Left lung (tissue), 14 donors: ENCODE measurements at places on chromosomes 4 and X.

- no peak for DNase-seq
These were observed 242.6 kb upstream of the RASGEF1B start for GRCh38 chr4:81714291-81714690.

DNA sequence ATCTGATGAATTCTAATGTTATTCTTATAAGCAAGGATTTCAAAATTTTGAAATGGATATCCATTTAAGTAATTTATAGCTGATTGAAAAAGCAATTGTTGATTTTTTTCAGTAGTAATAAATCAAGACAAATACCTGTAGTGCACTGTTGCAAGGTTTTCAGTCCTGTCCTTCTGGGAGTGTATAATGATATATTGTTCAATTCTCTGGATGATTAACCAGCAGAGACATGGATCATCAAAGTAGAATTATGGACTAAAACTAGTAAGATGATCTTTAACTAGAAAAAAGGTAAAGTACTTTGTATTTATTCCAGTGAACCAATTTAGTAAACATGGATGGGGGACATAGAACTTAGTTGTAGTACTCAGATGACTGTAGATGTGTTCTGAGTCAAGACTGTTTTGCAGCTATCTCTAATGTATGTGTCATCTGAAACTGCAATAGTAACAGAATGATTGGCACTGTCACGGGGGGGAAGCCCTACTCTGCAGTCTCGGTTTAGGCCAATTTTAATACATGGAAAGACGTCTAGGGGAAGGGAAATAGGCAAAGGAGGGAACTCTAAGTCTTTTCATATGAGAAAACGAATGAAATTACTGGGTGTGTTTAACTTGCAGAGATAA, 121.9 kb downstream of the GLRA3 start:
- DNase-seq = no peak

- no peak for DNase-seq
These were observed 49.7 kb downstream of the MID1IP1 start for GRCh38 chrX:38850807-38851544.

- no peak for DNase-seq
These were observed 106.0 kb upstream of the LRPAP1 start for GRCh38 chr4:3638080-3638795.

- no peak for DNase-seq
These were observed 23.8 kb downstream of the F9 start for GRCh38 chrX:139554376-139554775.

- no peak for DNase-seq
These were observed 11.0 kb downstream of the PGM2 start for GRCh38 chr4:37837446-37837845.

- DNase-seq = no peak
These were observed 4.4 kb upstream of the METTL14 start for GRCh38 chr4:118680808-118681207.

GRCh38 chr4:170990989-170991589, 822.1 kb upstream of the GALNTL6 start:
- DNase-seq = peak; percentile 10

DNA sequence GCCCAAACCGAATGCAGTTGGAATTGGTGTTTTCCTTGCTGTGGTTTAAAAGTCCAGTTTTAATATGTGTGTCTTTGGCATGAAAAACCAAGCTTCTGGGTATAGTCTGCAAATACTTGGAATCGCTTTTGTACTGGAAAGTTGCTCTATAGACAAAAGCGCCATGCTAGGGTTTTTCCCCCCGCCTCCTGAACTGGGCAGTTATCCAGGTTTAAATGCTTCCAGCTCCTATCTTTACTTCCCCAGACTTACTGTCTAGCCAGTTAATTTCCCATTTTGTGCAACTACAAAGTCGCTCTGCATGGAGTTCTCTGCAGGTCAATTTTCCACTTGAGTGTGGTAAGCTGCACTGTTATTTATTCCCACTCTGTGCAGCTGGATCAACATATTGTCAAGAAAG, 2.7 kb downstream of the RASL11B start:
- no peak for DNase-seq

GRCh38 chr4:150867148-150867547, 147.9 kb downstream of the LRBA start:
- DNase-seq = peak; percentile 82

DNA sequence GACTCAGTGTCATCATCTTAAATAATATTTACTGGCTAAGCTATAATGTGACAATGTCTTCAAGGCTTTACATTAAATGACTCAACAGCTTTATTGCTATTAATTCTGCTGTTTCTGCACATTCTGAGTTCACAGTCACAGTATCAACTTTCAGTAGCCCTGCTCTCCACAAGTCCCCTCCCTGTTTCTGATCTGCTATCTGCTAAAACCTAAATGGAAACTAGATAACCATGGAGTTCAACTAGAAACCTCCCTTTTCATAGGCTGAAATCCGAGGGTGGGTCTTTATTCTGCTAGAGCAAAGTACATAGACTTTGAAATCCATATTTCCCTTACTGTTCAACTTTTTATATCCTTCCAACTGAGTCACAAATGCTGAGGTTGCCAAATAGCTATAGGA, 5.4 kb upstream of the ACE2 start:
- DNase-seq = no peak

GRCh38 chr4:37882665-37883296, 8.1 kb upstream of the TBC1D1 start:
- no peak for DNase-seq

DNA sequence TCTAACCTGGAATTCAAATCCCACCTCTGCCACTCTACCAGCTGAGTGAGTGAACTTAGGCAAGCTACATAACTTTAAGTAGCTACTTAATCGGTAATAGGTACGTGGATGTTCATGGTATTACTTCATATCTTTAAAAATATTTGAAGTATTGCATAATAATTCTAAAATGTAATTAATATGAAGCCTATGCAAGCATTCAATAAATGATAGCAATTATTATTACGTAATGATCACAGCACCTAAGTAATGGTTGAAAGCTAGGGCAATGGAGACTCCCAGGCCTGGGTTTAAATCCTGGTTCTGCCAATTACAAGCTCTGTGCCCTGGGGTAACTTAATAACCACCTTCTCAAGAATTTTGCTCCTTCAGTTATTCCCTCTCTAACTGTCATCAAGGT, 26.7 kb downstream of the LHFPL1 start:
- DNase-seq = no peak

DNA sequence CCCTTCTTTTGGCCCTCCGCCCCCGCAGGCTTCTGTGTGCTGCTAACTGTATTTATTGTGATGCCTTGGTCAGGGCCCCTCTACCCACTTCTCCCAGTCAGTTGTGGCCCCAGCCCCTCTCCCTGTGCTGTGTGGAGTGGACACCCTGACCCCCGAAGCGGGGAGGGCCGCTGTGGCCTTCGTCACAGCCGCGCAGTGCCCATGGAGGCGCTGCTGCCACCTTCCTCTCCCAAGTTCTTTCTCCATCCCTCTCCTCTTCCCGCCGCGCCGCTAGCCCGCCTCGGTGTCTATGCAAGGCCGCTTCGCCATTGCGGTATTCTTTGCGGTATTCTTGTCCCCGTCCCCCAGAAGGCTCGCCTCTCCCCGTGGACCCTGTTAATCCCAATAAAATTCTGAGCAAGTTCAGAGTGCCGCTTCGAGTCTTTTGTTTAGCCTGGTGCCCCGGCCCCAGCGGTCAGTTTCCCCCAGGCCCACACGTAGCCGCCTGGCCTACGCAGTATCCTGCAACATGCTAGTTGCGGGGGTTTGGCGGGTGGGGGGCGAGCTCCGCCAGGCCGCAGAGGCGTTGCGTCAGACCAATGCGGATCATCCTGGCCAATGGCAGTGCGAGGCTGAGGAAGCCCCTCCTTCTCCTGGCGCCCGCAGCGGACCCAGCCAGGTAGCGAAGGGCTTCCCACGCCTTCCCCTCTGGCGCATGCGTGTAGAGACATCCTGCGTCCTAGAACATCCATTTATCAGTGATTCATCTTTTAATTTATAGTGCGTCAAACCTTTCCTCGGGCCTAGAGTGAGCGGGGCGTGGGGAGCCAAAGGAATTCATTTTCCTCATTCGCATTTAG, 5.6 kb upstream of the KANTR start:
- DNase-seq = peak; percentile 56

- DNase-seq = no peak
These were observed 124.1 kb upstream of the LIMCH1 start for GRCh38 chr4:41413670-41414411.

DNA sequence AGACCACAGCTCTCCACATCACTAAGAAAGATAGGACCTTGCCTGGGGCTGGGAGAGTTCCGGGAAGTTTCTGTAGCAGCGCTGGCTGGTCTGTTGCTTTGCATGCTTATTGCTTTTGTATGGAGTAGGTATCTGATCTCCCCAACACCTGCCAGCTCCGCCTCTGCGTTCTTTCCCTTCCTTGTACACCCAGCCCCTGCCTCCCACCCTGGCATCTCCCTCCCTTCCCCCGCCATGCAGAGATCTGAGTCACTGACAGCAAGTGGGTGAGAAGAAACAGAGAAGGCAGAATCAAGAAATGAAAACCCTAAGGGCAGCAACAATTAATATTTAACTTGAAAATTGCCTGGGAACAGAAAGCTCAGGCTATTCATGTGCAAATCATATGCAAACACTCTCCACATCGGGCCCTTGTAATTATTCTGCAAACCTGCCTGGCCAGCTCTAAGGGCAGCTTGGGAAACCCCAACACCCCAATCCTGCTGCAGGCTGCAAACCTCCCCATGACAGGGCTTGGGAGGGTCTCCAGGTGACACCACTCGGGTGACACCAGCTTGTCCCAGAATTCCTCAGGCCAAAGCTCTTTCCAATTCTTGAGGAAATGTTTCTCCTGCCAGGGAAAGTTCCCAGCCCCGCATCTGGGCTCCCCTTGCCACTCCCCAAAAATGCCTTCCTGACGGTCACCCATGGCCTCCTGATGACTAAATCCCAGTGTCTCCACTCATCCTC, 257.2 kb downstream of the FBXW7 start:
- peak; percentile 55 for DNase-seq

- no peak for DNase-seq
These were observed 905.3 kb upstream of the INTU start for GRCh38 chr4:126727461-126727860.

DNA sequence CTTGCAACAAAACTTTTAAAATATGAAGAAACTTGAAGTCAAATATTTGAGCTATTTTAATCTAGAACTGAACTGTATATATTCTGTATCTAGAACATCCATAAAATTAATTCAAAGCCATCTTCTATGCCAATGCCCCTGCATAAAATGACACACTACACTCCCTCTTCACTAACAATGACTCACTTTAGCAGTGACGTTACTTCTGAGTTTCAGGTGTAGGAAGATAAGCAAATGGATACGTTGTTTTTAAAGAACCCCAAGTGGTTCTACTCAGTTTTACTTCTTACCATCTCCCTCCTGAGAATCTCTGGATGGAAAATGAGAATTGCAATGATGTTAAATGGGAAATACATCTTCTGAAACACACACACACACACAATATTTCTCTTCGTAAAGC, 45.2 kb downstream of the CXXC4 start:
- no peak for DNase-seq

DNA sequence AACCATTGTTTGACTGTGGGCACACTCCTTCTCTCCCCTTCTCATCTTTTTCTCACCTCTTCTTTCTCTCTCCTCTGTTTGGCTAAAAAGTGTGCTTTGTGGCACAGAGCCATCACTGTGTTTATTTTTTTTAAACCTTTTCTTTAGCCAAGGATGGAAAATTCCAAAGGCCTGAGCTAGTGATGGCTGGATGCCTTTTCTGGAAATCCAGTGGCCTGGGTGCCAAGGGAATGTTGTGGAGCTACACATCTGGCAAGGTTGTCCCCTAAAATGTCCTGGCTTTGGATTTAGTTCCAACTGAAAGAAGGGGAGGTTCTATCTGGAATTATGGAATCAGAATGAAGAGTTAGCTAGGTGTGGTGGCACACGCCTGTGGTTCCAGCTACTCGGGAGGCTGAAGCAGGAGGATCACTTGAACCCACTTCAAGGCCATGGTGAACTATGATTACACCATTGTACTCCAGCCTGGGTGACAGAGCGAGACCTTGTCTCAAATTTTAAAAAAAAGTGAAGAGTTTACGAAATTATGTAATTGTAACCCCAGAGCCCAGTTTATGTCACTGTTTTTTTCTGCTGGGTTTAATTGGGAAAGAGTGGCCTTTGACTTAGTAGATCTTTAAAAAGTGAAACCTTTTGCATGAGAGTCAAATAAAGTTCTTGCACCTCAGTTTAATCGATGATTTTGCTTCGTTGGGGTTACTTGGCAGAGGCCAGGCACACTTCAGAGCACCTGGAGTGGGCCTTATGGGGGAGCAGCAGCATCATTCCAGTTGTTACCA, 17.7 kb downstream of the DOCK11 start:
- no peak for DNase-seq

DNA sequence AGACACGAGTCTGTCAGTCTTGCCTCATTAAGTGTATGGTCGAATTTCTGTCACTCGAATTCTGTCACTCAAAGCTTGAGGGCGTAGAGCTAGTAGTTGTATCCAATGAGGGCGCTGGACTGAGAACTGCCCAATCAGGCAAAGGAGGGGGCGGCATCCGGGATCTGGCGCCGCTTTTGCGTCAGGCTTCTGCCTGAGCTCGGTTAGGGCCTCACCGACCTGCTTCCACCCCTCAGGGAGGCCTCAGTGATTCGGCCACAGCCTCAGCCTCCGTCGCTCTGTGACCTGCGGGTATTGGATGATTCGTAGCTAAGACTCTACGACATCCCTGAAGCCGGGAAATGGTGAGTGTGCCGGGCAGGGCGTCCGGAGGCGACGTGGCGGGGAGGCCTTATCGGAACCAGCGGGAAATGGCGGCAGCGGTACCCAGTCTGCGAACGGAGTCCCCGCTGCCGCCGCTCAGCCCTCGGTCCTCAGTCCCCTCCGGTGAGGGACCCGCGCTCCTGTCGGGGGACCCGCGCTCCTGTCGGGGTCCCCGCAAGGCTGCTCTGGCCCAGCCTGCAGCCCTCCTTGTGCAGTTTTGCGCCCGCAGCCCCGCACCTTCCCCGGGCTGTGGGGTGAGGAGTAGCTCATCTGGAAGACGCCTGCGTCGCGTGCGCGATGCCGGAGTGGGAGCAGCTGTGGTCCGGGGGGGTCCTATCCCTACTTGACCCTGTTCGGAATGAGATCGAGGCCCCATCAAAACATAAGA, 88.3 kb downstream of the ZNF718 start:
- DNase-seq = peak; percentile 71

DNA sequence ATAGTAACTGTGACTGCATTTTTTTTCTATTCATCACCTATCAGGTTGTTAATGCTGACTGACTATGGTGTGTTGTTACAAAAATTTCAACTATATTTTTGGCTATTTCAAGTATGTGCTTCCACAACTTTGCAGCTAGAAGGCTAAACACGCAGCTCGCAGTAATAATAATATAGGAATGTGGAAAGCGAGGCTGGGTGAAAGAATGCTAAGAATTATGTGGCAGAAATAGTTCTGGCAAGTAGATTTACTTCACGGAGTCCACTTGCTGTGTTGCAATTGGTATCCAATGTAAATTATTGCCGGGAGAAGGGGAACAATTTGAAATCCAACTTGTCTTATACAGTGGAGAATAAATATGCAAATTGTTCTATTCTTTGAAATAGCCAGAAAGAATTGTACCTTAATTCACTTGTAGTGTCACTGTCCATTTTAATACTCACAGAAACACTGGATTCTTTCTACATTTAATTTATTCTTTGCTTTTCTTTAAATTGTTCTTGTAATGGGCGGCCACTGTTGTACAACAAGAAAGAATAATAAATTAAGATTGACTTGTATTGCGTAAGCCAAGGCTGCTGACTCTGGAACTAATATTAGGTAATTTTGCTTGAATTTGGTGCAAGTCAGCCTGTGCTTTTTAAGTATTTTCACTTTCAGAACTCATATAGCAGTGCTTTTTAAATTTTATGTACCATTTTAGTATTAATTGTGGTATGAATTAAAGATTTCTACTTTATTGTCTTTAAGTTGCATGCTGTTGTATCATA, 154.9 kb downstream of the FRMPD4 start:
- DNase-seq = no peak

- peak; percentile 84 for DNase-seq
These were observed 285.2 kb upstream of the GATB start for GRCh38 chr4:152045807-152046571.

GRCh38 chr4:104163820-104164219, 330.9 kb downstream of the CXXC4 start:
- no peak for DNase-seq
